ENCODE measurements at places on chromosomes 6 and 20.

DNA sequence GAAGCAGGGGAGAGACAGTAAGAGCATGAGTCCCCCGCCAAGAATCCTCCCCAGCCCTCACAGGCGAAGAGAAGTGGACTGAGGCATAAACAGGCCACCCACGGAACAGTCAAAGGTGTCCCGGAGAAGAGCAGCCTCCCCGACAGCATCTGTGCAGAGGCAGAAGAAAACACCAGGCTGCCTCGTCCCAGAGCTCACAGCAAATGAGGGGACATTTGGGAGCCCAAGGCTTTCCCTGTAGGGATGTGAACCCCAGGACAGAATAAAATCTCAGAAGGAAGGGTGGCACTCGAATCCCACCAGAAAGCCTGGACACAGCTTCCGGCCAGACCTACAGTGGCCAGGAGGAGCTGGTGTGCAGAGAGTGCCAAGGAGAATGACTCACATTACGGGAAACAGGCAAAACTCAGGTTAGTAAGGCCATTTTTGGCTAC is 90.4 kb downstream of the DLL1 start:
- no peak for DNase-seq

GRCh38 chr6:137964876-137965275 is 97.8 kb downstream of the TNFAIP3 start:
- DNase-seq, result no peak

DNA sequence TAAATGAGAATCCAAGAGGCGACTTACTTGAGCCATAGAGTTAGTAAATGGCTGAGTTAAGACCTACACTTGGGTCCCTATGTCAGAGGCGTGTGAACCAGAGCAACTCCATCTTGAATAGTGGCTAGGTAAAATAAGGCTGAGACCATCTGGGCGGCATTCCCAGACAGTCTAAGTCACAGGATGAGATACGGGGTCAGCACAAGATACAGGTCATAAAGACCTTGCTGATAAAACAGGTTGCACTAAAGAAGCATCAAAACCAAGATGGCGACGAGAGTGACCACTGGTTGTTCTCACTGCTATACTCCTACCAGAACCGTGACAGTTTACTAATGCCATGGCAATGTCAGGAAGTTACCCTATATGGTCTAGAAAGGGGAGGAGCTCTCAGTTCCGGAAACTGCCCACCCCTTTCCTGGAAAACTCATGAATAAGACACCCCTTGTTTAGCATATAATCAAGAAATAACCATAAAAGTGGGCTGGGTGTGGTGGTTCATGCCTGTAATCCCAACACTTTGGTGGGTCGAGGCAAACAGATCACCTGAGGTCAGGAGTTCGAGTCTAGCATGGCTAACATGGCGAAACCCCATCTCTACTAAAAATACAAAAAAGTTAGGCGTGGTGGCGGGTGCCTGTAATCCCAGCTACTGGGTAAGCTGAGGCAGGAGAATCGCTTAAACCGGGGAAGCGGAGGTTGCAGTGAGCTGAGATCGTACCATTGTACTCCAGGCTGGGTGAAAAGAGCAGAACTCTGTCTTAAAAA is 43.9 kb upstream of the EEF1A1 start:
- no peak for DNase-seq

DNA sequence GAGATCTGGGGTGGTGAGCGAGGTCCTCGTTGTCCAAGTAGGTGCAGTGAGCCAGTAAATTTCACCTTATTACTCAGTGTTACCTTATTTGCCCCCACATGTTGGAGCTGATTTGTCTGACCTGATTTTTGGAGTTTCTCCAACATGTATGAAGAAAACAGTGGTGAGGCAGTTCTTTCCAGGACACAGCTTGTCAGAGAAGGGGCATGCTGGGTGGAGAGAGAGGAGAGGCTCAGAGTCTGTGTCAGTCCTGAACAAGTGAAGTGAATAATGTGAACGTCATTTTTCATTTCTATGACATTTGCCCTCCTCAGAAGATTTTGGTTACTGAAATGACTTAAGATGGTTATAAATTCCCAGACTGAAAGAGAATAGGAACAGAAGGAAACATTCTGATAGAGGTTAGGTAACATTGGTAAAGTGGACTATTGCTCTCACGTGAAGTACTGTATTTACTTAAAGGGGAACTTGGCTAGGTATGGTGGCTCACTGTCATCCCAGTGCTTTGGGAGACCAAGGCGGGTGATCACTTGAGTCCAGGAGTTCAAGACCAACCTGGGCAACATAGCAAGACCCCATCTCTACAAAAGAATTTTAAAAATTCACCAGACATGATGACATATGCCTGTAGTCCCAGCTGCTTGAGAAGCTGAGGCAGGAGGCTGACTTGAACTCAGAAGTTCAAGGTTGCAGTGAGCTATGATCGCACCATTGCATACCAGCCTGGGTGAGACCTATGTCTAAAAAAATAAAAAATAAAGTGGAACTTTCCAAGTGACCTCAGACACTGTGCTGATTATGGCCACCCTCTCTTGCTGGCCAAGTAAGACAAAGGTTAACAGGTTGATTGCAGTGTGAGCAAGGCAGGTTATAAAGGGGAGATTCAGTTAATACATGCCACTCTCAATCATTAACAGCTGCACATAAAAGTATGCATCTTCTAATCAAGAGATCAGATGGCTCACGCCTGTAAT is 184.3 kb downstream of the EDN1 start:
- DNase-seq, result no peak

DNA sequence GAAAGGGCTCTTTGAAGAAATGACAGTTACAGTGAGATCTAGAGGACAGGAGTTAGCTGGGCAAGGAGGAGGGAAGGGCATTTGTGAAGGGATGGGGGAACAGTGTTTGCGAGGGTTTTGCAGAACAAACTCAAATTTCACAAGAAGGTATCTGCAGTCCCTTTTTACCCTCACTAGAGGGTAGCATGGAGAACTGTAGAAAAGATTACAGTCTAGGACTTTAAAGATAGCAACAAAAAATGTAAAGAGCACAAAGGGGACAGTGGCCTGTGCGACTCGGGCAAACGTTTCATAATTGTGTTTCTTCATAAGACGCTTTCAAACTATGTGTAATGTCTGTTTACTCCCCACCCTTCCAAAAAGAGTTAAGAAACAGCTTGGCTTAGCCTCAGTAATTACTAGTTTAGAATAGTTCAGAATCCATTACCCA is 21.2 kb upstream of the ASXL1 start:
- peak; percentile 43 for DNase-seq

- peak; percentile 58 for DNase-seq
Measured at GRCh38 chr20:12012241-12013222, 94.8 kb downstream of the BTBD3 start.

GRCh38 chr20:41905199-41905598 is 287.0 kb upstream of the CHD6 start:
- DNase-seq, result no peak

DNA sequence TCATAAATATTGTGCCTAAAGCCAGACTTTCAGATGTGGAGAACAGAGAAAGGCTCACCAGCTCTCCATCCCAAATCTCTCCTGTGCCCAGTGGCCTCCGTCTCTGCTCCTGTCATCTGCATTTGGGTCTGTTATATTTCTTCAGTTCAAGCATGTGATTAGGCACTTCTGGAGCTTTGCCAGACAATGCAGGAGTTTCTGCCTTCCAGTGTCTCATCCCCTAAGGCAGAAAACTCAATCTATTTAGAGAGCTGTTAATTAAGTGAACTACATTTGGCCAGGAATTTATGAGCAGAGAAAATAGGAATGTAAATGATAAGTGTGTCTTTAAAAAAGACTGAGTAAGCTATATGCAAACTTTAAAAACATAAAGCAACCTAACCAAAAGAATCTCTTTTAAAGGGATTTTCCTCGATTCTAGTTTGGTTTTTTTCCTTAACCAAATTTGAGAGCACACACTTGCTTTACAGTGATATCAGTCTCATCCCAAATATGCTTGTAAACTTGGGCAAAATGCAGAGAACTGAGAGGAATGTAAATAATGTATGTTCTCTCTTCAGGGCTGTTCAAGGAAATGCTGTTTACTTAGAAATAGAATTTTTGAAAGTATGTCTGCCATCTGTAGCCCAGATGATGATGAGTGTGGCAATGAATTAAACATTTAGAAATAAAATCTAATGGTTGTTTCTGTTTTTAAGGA is 113.9 kb downstream of the ELOVL4 start:
- DNase-seq, result no peak

- DNase-seq, result peak; percentile 70
Measured at GRCh38 chr6:96816301-96816817, 20.9 kb downstream of the GPR63 start.

DNA sequence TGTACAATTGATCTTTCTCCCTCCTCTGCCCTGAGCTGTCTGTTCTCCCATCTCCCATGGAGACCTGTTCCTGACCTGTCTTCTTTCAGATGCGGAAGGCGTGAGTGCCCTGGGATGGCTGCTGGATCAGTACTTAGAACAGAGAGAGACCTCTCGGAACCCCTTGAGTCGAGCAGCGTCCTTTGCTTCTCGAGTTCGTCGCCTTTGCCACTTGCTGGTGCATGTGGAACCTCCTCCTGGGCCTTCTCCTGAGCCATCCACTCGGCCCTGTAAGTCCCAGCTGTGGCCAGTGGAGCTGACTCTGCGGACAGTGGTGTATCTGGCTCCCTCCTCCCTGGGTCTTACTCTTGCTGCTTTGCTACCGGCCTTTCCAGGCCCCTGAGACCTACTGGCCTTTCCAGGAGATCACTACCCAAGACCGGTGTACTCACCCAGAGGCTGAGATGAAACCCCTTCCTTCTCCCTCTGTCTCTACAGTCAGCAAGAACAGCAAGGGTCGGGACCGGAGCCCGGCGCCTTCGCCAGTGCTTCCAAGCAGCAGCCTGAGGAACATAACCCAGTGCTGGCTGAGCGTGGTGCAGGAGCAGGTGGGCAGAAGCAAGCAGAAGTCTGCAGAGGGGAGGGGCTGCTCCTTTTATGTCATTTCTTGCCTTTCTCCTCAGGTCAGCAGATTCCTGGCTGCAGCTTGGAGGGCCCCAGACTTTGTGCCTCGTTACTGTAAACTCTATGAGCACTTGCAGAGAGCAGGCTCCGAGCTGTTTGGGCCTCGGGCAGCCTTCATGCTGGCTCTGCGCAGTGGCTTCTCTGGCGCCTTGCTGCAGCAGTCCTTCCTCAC is 22.5 kb downstream of the CUL9 start:
- no peak for DNase-seq

Measured in neural progenitor cell (in vitro differentiated cells).